ENCODE measurements at places on chromosomes 1 and 21.

- DNase-seq, result no peak
Observed at GRCh38 chr1:153550827-153551500, 1.9 kb upstream of the S100A3 start.

- DNase-seq, result peak; percentile 69
Observed at GRCh38 chr1:221284028-221284427, 404.8 kb downstream of the HLX start.

- no peak for DNase-seq
Observed at GRCh38 chr1:7326366-7326765, 444.7 kb upstream of the VAMP3 start.

- no peak for DNase-seq
Observed at GRCh38 chr1:94329986-94330385, 88.2 kb upstream of the ABCD3 start.

GRCh38 chr1:179545321-179545720 is 30.4 kb downstream of the NPHS2 start:
- DNase-seq, result no peak

DNA sequence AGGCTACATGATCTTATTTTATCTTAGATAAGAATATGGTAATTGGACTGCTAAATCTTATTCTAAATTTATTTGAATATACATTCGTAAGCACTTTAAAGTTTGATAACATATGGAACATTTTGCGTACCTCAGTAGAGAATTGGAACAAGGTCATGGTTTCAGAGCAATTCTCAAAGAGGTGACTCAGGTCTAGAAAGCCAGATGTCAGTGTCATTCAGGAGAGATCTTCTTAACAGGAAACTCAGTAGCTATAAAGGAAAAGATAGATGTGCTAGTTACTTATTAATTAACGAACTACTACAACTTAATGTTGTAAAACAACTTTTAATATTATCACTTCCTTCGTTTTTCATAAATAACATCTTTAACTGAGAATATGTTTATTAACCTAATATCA is 142.5 kb downstream of the USP25 start:
- no peak for DNase-seq

All from mammary epithelial cell (primary cell).